ENCODE measurements at places on chromosomes 2 and 18.

DNA sequence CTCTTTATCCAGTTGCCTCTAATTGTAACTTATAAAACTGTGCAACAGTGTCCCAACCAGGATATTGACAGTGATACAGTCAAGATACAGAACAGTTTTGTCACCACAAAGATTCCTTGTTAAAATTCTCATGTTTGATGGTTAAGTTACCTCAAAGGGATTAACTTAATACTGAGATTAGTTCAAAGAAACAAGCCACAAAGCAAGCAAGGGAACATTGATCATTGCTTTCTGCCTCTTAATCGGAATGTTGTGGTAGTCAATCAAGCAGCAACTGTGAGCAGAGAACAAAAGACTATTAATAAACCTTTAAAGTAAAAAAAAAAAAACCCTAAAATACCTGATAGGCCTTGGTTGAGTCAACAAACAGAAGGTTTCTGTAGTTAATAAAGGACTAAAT lies 352.3 kb downstream of the PARD3B start:
- DNase-seq: no peak

DNA sequence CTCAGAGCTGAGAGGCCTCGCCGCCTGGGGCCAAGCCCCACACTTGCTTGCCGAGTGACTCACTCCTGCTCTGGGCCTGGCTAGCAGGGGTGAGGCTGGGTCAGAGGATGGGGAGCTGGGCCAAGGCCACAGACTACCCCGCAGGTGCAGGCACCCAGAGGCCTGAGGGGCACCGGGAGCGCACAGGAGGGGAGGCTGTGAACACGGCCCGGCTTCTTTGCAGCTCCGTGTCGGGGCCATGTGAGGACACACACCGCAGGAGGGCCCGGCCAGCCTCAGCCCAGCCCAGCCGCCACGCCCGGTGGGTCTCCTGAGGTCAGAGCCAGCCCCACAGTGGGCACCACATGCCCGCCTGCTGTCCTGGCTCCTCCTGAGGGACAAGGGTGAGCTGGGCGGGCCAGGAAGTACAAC lies 8.4 kb downstream of the GPC1 start:
- DNase-seq: no peak

DNA sequence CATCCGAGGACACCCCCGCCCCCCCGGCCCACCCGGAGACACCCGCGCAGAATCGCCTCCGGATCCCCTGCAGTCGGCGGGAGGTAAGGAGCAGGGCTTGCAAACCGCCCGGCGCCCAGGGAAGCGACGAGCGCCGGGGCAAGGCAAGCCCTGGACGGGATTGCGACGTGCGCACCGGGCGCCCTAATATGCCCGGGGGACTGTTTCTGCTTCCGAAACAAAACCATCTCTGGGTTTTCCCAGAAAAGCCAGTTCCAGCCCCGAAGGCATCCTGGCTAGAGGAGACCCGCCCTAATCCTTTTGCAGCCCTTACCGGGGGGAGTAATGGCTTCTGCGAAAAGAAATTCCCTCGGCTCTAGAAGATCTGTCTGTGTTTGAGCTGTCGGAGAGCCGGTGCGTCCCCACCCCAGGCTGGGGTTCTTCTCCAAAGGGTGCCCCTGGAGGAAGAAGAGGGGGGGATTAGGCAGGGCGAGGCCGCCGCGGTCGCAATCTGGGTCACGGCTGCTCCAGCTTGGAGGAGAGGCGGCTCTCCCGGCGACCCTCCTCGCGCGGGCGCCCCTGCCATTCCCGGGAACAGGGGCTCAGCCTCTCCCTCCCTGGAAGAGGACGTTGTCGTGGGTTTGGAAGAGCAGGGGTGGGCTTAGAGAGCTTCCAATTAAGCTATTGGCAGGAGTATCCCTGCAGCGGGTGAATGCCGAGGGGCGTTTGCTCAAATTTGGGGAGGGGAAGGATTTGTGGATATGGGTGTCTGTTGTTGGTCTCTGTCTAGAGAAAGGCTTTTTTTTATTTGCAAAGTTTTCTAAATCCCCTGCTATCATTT lies 521 bp downstream of the MYCN start:
- DNase-seq: no peak

DNA sequence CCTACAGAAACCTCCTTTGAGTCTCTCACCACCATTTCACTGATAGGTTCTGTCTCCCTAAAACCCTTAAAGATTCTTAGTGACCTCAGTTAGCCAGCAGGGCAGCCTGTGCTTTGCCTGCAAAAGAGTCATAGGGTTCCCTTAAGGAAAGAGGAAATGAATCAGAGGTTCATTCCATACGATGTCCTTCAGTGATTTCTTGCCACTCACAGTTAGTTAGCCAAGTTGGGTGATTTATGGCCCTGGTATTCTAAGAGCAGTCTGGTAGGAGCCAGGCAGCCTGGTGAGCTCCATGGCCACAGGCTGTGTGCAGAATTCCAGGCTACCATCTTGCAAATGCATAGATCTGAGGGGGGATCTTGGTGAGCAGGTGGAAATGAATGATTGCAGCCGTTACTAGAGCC lies 18.7 kb upstream of the CCBE1 start:
- DNase-seq: no peak

DNA sequence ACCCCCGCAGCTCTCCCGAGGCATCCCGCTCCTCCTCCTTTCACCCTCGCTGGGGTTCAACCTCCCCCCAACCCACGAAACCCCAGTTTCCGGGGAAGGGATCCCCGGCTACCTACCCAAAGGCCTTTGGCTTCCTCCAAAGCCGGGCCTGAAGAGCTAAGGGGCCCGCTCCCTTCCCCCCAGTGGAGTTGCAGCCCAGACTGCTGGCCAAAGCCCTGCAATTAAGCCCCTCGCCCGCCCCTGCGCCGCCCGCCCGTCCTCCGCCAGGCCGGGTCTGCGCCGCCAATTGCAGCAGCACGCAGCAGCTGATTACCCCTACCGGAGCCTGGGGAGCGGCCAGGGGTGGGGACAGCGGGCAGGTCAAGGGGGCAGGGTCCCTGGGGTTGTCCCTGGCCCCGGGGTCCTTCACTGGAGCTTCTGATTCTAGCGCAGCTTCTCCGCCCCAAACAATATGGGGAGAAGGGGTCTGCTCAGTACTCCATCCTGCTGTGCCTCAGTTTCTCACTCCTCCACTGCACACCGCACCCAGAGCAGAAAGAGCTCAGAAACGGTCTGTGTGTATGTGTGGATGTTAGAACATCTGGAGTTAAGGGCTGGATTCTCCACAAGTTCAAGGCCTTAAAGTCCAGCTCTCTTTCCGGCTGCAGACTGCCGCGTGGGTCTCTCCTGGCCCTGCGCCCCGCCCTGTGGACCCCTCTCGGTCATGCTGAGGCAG lies 16.9 kb downstream of the WNT10A start:
- no peak for DNase-seq

DNA sequence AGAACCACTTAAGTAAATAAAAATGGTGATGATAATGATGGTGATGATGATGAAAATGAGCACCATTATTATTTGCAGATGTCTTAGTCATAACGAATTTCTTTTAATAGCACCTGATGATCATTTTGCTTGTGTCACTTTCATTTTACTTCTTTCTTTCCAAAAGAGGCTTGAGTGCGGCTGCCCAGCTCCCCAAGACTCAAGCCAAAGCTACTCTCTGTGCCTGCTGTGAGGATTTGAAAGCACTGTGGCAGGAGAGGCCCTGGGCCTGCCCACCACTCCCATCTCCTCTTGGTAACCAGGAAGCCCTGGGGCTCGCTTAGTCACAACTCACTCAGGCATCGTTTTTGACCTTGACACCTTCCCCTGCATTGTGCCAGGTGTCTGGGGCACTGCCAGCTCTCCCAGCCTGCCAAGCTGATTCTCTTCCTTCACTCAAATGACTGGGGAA lies 41.2 kb downstream of the RPL37A start:
- DNase-seq: no peak

DNA sequence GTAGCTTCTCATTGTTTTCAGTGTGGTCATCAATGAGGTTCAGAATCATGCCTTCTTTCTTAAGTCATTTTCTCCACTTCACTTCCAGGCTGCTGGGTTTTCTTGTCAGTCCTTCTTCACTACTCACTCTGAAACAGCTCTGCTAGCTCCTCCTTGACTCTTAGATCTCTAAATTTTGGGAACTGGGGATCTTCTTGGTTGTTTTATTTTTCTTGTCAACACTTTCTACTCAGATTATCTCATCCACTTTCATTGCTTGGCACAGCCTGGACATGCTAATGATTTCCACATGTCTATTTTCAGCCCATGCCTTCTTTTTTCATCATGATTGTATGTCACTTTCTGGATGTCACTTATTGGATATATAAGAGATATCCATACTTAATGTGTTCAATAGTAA lies 517.8 kb upstream of the DSEL start:
- no peak for DNase-seq

GRCh38 chr2:176317199-176317598 lies 48.0 kb downstream of the MTX2 start:
- no peak for DNase-seq

GRCh38 chr18:48765053-48765452 lies 185.7 kb downstream of the SMAD7 start:
- DNase-seq: no peak

DNA sequence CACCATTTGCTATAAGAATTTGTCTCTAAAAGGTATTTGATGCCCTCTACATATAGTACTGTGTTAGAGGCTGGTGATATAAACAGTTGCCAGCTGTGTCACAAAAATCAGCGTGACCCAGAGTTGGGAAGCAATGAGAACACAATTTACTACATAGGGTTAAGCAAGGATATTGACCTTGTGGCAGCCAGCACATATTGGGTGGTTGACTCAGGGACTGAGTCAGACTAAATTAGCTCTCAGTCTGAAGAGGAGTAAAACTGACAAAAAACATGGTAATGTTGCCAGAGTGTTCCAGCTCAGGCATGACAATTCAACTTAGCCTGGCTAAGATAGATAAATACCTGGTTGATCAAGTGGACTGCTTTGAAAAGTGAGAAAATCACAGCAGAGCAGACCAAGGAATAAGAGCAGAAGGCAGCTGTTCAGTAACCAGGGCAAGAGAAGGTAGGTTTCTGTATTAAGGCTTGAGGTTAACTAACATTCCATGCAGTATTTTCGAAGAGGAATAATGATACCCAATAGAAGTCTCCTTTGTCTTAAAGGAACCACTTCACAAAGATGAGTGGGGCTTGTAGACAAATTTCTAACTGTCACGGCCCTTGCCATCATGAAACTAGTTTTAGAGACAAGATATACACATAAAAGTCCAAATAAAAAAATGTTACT lies 108.2 kb upstream of the ERBB4 start:
- DNase-seq: no peak

DNA sequence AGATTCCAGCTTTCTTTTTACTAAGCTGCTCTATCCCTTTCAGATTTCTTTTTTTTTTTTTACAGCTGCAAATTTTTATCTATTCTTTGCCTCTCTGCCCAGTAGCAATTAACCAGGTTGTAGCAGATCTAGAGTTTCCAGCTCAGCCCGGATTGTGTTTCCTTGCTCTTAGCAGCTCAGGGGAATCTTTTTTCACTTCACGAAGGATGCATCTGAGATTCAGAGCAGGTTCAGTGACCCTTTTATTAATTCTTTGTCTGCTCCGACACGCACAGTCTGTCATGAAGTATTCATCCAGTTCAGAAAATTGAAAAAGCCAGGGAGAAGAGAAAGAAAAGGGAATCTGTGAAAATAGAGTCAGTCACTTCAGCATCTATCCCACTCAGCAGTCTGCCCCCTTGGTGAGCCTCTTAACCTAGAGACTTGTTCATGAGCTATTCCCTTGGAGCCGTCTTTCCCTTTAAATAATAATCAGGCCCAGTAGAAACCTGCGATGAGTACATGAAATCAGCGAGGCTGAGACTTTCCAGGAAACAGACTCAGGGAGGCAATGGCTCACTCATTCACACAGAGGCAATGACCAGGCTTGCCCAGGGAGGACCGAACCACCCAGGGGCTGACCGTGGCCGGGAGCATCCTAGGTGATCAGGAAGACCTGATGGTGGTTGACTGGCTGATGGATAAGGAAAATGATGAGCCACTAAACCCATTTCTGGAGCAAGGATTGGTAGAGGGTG lies 103.4 kb upstream of the ITGA6 start:
- DNase-seq: no peak

- DNase-seq: no peak
These were observed 11.3 kb downstream of the SLC14A2 start for GRCh38 chr18:45626330-45627203.

DNA sequence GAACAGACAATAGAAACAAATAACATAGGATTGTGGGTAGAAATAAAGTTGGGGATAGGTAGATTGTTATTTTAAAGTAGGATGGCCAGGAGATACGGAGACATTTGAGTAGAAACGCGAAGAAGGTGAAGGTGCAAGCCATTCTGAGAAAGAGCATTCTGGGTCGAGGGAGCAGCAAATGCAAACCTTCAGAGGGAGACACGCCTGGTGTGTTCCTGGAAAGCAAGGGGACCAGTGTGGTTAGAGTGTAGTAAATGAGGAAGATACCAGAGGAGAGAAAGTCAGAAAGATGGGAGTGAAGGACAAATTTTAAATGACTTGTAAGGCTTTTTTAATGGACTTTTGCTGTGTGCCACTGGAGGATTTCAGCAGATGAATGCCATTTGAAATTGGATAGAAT lies 1.7 kb downstream of the CYP20A1 start:
- no peak for DNase-seq

GRCh38 chr2:127638361-127639110 lies 7.4 kb upstream of the GPR17 start:
- DNase-seq: no peak

DNA sequence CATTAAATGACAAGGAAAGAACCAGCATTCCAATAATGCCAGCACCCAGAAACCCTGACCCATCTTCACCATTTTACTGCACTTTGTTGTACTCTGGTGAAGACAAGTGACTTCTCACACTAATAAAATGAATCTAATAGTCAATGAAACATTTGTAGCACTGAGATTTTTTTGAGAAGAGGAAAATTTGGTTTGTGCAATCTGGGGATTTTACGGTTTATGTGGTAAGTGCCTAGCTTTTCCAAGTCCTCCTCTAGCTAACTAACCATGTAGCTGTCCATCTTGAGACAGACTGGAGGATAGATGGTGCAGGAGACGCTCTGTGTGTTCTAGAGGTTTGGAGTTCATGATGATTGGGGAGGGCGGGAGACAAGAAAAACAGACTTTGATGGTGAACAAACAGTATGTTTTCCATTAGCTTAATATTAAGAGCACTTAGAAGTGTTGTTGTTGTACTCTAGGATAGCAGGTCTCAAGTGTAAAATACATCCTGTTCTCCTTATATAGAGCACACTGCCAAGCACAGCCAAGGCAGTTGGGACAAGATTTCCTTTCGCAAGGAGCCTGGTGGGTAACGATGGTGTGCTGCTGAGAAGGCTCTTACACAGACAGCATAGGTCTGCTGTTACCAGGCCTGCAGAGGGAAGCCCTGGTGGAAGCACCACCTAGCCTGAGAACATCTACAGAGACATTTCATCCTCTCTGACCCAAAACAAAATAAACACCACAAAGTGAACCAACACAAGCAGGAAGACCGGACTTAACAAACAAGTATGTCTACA lies 83.7 kb downstream of the BCL11A start:
- no peak for DNase-seq

GRCh38 chr2:20558391-20559150 lies 92.3 kb downstream of the HS1BP3 start:
- no peak for DNase-seq
